Hypothalamus (tissue), 51 donors: ENCODE measurements at places on chromosomes 12 and 14.

DNA sequence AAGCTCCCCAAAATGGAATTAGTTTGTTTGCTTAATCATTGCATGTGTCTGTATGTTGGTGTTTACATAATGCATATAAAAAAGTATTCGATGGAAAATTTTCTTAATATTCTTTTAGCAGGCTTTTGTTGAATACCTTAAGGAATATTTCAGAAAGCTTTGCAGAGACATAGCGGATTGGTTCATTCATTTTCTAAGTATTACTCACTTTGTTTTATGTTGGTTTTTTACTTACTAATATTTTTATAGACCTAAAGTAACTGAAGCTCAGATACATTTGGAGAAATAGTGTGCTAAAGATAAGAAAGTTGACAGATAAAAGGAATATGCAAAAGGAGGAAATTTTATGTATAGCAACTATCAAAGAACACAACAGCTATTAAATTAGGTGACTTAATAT, 191.0 kb downstream of the ERC1 start:
- no peak for DNase-seq

GRCh38 chr14:99586761-99587459, 17.1 kb downstream of the CCDC85C start:
- no peak for DNase-seq

DNA sequence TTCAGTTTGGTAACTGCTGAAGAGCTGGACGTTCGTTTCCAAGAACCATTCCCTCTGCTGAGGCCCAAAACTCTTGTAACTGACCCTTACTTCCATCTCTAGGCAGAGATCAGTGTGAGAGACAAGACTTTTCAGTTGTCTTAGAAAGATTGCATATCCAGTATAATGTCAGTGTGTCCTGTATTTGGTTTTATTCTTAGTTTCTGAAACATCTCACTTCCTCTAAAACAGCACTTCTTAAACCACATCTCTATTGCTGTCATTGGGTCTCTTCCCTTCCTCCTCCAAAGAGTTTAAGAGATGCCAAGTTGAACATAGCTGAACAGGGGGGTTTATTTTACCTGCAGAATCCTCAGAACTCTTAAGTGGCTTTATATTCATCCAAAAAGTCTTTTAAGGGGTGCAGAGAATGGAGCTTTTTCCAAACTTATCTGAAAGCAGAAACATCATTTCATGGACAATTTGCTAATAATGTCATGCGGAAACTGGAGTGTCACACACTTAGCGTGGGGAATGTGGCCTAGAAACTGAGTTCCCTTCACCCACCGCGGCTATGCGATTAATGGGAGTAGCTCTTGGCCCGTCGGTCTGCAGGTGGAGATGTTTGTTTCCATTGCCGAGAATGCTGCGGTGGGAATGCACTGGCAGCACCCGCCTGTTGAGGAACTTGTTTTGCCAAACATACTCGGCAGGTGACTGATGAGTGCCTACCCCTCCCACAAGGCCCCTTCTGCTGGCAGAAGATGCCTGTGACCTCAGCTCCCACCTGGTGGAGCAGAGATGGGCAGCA, 148.2 kb downstream of the ADGRD1 start:
- DNase-seq = no peak

- no peak for DNase-seq
Observed at GRCh38 chr12:57086493-57087009, 2.4 kb upstream of the NAB2 start.

DNA sequence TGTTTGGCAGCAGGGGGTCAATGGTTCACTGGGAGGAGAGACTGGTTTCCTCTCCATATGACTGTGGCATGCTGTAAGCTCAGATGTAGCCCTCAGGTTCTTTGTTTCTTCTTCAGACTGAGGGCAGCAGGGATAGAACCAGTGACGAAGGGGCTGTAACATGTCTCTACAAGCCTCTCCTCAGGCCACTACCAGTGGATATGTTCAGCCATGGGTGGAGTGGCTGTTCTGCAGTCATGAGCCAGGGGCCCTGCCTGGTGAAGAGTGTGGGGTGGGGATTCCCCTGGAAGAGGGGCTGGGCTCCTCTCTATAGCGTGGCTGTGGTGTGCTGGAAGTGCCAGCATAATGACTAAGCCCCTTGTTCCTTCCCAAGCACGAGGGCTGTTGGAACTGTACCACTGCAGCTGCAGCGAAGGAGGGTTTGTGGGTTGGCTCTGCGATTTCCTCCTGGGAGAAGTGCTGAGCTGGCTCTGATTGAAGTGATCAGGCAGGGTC, 55.8 kb downstream of the CMAS start:
- peak; percentile 52 for DNase-seq

DNA sequence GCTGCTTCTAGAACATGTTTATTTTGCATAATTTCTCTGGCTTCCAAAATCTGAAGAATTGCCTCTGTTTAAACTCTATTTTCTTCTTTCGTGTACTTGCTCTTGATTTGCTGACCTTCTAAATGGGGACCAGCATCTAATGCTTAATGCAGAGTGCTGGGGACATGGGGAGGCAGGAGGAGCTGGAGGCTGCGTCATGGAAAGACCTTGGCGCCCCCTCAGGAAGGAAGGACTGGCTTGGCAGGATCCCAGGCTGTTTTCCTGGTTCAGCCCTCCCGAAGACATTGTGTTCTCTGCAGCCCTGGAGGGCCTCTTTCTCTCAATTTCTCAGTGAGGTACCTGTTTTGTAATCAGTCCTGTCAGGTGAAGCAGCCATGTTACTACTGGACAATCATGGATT, 5.5 kb downstream of the PRKCH start:
- DNase-seq = no peak

DNA sequence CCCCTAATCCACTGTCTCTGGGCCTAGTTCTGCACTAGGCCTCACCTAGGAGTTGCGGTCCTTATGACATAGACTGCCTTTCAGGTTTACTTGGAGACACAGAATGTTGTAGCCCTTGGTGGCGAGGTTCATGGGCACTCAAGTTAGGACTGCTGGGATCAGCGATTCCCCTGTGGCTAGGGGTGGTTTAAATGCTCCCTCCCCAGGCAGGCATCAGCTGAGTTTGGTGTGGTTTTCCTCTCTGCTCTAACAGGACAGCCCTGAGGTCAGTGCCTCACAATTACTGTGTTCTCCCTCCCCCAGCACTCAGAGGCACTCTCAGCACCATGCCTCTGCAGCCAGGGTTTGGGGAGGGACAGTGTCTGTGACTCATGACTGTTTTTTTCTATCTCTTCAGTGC, 22.2 kb upstream of the RDH16 start:
- DNase-seq = no peak

GRCh38 chr14:20697273-20698017, 8.9 kb downstream of the ANG start:
- peak; percentile 46 for DNase-seq

- DNase-seq = no peak
Observed at GRCh38 chr12:89861086-89861485, 152.4 kb upstream of the ATP2B1 start.

- no peak for DNase-seq
Observed at GRCh38 chr12:104596134-104596799, 139.5 kb downstream of the CHST11 start.

- DNase-seq = no peak
Observed at GRCh38 chr12:20474443-20474842, 106.1 kb downstream of the PDE3A start.

- no peak for DNase-seq
Observed at GRCh38 chr12:54036620-54037359, 3.9 kb downstream of the HOXC5 start.

GRCh38 chr12:115712676-115713075, 564.8 kb downstream of the MED13L start:
- no peak for DNase-seq
